ENCODE measurements at places on chromosomes 12 and 14. TPM values are rescaled to one million over a fixed set of nuclear protein-coding genes. Genes with fewer than 3 reads are reported as not detected.

HRK gene
- total RNA-seq, result not detected

NFE2 gene
- total RNA-seq, result not detected

CIROP gene
- total RNA-seq, result not detected

PLEKHG7 gene
- total RNA-seq, result 0.07 TPM

TTC9 gene
- 0.13 TPM for total RNA-seq

CTSG gene
- not detected for total RNA-seq

PIP4K2C gene
- total RNA-seq, result 11.8 TPM

FAR2 gene
- 64.4 TPM for total RNA-seq

TNS2 gene
- total RNA-seq, result 27.0 TPM

PARPBP gene
- total RNA-seq, result 27.5 TPM

TCL1B gene
- total RNA-seq, result not detected

EML5 gene
- under 0.01 TPM for total RNA-seq

NAV3 gene
- 28.7 TPM for total RNA-seq

ESPL1 gene
- total RNA-seq, result 14.6 TPM

DDN gene
- 0.26 TPM for total RNA-seq

RNF31 gene
- total RNA-seq, result 36.2 TPM

CDCA4 gene
- total RNA-seq, result 50.5 TPM

TFCP2 gene
- 10.3 TPM for total RNA-seq

P2RX2 gene
- not detected for total RNA-seq

TMEM117 gene
- 2.6 TPM for total RNA-seq

PTPRO gene
- not detected for total RNA-seq

DPPA3 gene
- not detected for total RNA-seq

RFX4 gene
- total RNA-seq, result not detected

INHBC gene
- not detected for total RNA-seq

CABP1 gene
- not detected for total RNA-seq

LRRC9 gene
- total RNA-seq, result not detected

TSPAN11 gene
- 2.2 TPM for total RNA-seq

MGAT2 gene
- total RNA-seq, result 127 TPM

HSPA2 gene
- total RNA-seq, result 5.5 TPM

IL31 gene
- not detected for total RNA-seq

ISCA2 gene
- 16.7 TPM for total RNA-seq

PRB2 gene
- not detected for total RNA-seq

LTB4R2 gene
- 3.6 TPM for total RNA-seq

LALBA gene
- total RNA-seq, result not detected

FAM186B gene
- 0.13 TPM for total RNA-seq

TEX52 gene
- not detected for total RNA-seq

PROX2 gene
- not detected for total RNA-seq

HSPB8 gene
- 8.7 TPM for total RNA-seq

VASH1 gene
- total RNA-seq, result 104 TPM

HOXC6 gene
- not detected for total RNA-seq

PAX9 gene
- not detected for total RNA-seq

SSPN gene
- 2.0 TPM for total RNA-seq

KCNC2 gene
- not detected for total RNA-seq

GOLGA5 gene
- 33.7 TPM for total RNA-seq

CRADD gene
- 14.7 TPM for total RNA-seq

SLCO1B3 gene
- not detected for total RNA-seq

TMTC1 gene
- total RNA-seq, result 49.9 TPM

CCDC196 gene
- total RNA-seq, result not detected

GPRC5A gene
- total RNA-seq, result 15.1 TPM

NRIP2 gene
- total RNA-seq, result not detected

C1QL4 gene
- total RNA-seq, result 0.13 TPM

KRT79 gene
- total RNA-seq, result not detected

MUCL1 gene
- not detected for total RNA-seq

RASSF8 gene
- total RNA-seq, result 100 TPM

HOMEZ gene
- 5.8 TPM for total RNA-seq

KRT74 gene
- total RNA-seq, result not detected

Data from pulmonary artery endothelial cell (primary cell).